ENCODE measurements at places on chromosomes 6 and 20.

GRCh38 chr6:63883597-63883996, 248.0 kb downstream of the PHF3 start:
- DNase-seq, result no peak

DNA sequence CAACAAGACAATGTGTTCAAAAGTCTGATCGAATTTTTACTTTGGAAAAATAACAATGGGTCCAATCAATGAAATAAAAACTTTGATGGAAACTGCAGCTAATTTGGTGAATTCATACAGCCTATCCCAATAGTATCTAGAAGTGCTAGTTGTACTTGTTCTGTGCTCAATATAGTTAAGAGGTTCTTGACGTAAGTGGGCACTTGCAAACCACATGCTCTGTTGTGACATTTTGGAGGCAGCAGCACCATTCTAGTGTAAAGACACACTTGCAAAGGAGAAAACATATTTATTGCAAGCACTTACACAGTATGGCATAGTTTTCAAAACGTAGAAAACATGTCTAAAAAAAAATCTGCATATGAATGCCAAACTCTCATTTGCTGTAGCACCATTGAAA, 6.7 kb upstream of the KLHL31 start:
- DNase-seq, result no peak

DNA sequence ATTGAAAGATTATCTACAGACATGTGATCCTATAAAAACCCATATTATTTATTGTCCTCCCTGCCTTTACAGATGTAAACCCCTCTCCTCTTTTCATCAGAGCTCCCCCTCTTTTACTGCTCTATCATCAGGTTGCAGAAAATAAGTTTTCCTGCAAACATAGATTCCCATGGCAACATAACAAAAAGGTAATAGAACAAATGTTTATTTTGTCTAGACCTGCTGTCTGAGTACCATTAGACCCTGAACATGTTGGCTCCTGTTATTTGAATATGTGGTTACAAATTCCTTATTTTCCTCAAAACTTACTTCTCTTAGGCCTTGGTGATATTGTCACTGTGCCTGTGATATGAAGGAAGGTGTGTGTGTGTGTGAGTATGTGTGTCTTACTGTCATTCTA, 11.5 kb downstream of the MAPK14 start:
- no peak for DNase-seq

GRCh38 chr20:28562510-28562898, 2695.0 kb upstream of the DEFB115 start:
- DNase-seq, result no peak

- no peak for DNase-seq
These were observed 311.4 kb downstream of the HACE1 start for GRCh38 chr6:104548297-104548696.

DNA sequence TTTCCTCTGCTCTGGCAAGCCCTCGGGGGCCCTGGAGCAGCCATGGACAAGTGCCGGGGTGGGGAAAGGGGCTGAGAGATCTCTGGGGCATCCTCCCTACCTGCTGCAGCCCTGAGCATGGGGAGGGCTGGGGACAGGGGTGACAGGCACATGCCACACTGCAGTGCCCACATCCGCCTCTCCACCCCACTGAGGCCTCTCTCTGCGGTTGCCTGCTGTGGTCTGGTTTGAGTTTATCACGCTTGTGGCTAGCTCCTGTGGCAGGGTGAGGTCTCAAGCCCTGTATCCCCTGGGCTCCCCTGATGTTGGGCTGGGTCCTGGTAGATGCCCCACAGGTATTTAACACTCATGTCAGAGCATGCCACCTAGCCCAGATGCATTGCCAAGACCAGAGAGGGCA, 52.9 kb upstream of the MLN start:
- DNase-seq, result peak; percentile 58

DNA sequence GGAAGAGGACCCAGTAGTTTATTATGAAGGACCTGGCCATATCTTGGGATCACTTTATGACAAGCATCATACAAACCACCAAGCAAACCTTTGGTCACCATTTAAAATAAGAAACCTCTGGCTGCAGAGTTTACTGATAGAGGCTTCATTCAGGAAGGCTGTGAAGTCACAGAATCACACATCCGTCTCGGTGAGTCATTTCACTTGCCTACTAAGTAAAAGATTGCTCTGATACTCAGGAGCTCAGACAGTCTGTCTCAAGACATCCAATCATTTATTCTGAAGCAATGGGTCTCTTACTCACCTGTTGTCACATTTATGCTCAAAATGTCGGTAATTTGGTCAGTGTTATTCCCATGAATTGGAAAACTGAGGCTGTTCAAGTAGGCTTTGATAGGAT, 33.7 kb downstream of the ADGRF5 start:
- no peak for DNase-seq

DNA sequence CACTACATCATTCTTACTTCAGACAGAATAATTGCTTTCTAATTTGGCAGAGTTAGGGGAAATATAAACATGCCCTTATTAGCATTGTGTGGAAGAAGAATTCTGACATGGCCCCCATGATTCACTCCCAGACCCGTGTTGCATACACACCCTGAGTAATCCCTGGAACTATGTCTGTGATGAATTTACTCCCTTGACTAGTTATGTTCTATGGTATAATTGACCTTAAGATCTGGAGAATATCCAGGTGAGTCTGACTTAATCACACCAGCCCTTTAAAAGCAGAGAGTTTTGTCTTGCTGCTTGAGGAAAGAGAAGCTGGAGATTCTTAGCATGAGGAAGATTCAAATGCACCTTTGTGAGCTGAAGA, 262.9 kb downstream of the SOX4 start:
- no peak for DNase-seq

GRCh38 chr20:52824494-52825216, 147.5 kb upstream of the TSHZ2 start:
- DNase-seq, result no peak

GRCh38 chr6:43834528-43835155, 64.6 kb downstream of the VEGFA start:
- DNase-seq, result no peak

- DNase-seq, result no peak
These were observed 13.7 kb downstream of the TRAF3IP2 start for GRCh38 chr6:111591901-111592461.

- DNase-seq, result no peak
These were observed 133.8 kb downstream of the BACH2 start for GRCh38 chr6:90162648-90163387.

DNA sequence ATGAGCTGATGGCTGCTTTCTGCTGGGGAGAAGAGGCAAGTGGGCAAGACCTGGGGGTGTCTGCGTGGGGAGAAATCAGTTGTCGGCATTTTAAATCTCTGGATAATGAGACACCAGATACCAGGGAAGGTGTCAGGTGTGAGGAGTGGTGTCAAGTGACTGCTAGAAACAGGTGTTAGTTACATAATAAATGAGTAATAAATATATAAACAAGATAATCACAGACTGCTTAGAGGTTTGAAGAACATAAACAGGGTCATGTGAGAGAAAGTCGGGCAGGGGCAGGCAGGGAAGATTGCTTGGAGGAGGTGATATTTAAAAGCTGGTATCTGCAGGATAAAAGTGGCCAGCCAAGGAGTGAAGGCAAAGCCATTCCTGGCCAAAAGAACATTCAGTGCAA, 87.2 kb upstream of the RIN2 start:
- no peak for DNase-seq

- no peak for DNase-seq
These were observed 2.8 kb upstream of the CSTL1 start for GRCh38 chr20:23436681-23437080.

- DNase-seq, result no peak
These were observed 130.0 kb upstream of the ARG1 start for GRCh38 chr6:131443014-131443413.

DNA sequence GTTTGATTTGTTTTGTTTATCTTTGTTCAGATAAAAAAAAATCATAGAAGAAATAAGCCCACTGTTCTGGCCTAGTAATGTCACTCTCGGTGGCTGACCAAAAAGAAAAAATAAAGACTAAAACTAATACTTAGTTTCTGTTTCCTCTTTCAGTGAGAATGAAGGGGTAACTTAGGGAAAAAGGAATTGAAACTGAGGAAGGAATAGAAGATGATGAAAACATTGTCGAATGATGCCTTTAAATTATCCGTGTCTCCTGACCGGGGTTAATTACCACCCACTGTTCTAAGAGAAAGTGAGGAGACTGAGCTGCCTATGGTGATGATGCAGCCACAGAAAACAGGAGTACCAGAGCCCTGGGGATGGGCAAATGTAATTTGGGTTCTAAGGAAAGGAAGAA, 73.1 kb downstream of the PTCHD4 start:
- DNase-seq, result no peak

GRCh38 chr6:113758826-113759574, 98.1 kb upstream of the MARCKS start:
- no peak for DNase-seq

DNA sequence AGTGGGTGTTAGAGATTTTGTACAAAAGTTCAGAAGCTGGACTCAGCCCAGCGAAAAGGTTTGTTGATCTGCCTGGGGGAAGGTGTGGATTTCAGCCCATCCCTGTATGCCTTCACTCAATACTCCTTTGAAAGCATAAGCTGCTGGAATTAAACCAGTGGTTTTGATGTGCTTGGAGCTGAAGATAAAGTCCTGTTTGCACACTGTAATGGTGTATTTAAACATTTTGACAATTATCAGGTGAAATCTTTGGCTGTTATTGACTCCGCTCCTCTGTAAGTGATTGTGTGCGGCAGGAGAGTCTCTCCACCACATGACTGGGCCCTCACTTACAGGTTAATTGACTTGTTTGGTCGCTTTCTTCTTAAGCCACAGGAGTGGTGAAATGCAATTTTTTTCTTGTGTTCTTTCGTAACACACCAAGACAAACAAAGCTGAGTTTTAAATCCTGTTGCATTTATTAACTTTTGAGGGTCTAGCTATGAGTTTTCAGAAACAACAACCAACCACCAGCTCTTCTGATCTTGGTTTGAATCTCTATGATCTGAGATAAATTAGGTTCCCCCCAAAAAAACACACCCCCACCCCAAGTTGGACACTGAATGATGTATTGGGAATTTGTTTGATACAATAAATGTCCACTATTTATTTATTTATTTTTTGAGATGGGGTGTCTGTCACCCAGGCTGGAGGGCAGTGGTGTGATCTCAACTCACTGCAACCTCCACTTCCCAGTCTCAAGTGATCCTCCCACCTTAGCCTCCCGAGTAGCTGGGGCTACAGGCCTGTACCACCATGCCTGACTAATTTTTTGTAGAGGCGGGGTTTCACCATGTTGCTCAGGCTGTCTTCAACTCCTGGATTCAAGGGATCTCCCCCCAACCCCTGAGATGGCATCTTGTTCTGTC, 46.3 kb upstream of the NCOA3 start:
- DNase-seq, result no peak

DNA sequence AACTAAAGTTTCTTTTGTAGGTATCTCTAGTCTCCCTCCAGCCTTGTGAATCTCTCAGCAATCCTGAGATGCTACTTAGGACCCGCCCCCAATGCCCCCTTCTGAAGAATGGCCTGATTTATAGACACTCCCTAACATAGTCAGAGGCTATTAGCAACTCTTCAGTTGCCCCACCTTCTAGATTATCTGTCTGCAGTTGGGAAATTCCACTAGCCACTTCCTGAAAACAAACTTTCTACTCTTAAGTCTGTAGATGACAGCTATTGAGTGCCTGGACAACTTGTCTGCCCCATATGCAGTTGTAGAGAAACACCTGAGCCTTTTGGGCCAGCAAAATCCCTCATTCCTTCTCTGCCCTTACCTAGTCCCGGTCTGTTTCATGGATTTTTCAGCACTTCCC, 188.2 kb upstream of the PREP start:
- no peak for DNase-seq

DNA sequence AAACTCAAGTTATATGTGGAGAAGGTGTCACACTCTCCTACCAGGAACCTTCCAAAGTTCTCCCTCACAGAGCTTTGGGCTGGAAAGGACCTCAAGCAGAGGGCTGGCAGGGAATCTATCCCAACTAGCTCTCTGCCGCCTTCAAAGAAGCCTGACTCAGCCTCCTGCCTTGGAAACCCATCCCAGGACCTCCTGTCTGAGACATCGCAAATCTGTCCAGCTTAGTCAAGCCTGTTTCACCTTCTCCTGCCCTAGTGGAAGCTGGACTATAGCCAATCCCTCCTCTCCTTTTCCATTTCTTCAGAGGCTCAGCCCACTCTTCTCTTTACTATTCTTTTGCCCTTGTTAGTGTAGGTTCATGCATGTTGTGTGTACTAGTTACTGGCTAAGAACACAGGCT, 48.2 kb upstream of the FOXP4 start:
- DNase-seq, result no peak

DNA sequence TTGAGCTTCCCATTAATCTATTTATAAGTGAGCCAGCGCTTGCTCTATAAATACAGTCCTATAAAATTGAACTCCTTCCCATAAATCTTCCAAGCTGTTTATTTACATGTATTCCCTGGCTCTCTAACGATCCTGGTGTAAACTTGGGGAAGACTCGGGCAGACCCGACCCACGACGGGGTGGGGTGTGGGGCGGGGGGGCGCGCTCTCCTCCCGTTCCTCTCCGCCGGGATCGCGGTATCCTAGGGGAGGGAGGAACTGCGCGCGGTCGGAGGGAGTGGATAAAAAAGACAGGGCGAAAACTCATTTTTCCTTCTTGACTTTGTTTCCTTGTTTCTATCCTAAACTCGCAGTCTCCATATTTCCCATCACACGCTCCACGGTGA, 31.1 kb downstream of the TFAP2B start:
- no peak for DNase-seq

DNA sequence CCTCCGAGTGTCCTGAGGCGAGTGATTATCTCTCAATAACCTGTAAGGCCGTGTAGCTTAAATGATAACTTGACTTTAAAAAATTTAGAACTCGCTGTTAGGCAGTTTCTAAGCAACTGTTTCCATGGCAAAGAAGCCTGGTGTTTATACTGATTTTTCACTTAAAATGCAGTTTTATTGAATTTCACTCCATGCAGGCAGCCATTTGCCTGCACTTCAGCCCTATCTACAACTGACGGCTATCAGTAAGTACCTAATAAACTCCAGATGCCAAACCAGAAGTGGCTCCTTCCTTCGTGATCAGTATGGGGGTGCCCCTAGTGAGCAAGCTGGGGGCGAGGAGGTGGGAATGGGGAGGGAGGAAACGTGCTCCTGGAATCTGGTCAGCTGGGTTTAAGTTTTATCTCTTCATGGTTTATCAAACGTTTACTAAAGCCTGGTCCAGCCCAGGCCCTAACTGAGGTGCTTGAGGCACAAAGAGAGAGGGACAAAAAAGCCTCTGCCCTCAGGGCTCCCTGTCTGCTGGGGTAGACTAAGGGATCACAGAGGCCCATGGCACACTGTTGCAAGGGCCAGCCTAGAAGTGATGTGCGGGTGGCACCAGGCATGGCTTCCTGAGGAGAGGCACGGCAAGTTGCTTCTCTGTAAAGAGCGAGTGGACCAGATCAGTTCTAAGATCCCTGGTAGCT, 45.5 kb downstream of the TTI1 start:
- DNase-seq, result no peak

GRCh38 chr6:118844915-118845314, 49.0 kb upstream of the ASF1A start:
- no peak for DNase-seq
